ENCODE measurements at places on chromosomes 3 and 15. TPM values are rescaled to one million over a fixed set of nuclear protein-coding genes. Genes with fewer than 3 reads are reported as not detected.

DNA sequence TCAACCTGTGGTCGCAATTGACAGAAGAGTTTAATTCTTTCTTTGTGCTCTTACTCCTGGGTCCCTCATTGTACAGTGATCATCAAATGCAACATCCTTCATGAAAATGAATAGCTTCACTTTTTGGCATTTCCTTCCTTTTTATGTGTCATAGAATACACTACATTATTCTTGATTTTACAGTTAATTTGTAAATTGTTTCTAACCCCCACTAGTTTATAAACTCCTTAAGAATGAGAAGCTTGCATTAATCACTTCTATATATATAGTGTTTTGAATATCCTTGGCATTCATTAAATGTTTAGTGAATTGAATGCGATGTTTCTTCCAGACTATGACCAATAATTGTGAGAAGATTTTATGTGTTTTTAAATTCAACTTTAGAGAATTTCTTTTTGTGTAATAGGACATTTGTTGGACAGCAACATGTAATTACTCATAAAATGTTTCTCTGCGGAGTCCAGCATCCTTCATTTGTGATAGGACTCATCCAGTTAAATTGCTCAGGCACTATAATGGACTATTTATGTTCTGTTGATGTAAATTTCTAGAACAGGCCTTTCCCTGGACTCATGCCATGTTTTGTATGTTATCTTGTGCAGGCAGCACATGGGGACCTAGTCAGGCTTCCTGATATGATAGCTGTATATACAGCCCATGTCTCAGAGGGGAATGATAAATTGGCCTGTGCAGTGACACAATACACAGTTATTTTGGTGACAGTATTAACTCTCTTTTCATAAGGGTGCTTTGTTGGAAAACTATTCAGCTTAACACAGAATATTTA, 51.3 kb downstream of the MBNL1 start:
- DNase-seq: peak; percentile 66

GRCh38 chr3:139198186-139198585, 145.6 kb upstream of the MRPS22 start:
- DNase-seq: no peak

DNA sequence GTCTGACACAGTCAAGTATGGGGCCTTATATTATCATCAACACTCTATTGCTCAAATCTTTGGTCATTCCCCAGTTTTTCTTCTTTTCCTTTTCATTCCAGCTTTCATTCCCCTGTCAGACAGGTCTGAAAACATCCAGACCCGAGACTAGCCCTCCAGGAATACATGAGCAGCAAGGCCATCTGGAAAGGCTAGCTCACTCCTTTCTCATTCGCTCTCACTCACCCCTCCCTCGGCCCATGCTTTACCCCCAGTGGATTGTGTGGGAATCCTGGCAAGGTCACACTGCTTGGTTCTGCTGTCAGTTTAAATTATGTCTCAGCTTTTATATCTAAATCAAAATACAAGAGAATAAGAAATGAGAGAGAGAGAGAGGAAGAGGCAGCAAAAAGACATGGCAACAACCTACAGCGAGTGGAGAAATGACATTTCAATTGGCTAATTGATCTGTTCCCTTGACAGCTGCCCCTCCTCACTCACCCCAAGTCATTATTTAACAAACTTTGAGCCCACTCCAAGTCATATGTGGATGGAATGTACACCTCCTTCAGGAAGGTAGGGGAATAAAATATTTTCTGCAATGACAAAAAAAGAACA, 962.2 kb downstream of the TUSC7 start:
- DNase-seq: no peak

DNA sequence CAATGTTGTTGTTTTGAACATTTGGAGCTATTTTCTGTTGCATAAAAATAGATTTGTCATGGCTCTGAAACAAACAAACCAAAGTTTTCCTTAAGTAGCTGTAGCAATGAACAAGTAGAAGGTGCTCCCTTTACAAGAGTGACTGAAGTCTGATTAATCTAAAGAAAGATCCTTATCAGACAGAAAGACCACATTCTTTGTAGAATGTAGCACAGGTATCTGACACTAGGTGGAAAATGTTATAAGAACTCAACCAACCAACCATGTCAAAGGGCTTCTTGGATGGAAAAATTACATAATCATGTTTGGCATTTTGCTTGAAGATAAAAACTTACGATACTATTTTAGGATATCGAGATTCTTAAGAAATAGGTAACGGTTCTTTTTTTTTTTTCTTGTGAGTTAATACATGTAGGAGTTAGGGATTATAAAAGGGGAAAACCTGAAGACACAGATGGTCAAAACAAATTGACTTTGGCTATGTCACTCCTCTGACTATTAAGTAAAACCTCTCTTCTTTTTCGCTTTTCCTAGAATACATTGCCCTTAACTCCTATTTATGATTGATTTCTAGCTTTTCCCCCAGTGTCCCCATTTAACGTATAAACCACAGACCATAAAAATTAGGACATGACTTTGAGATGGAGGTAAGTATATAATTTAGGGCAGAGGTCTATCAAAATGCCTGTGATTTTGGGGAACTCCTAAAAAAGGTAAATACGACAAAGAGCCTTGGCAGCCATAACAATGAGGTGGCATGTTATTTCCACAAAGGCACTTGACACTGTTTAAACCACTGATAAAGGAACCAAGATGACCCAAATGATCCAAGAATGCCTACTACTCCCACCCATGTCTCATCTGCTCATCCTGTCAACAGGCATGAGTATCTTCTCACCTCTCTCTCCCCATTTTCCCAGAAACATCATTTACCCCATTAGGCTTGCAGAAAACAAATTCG, 72.0 kb downstream of the CCR4 start:
- DNase-seq: no peak

- no peak for DNase-seq
These were observed 248.5 kb upstream of the TGFBR2 start for GRCh38 chr3:30357897-30358296.

DNA sequence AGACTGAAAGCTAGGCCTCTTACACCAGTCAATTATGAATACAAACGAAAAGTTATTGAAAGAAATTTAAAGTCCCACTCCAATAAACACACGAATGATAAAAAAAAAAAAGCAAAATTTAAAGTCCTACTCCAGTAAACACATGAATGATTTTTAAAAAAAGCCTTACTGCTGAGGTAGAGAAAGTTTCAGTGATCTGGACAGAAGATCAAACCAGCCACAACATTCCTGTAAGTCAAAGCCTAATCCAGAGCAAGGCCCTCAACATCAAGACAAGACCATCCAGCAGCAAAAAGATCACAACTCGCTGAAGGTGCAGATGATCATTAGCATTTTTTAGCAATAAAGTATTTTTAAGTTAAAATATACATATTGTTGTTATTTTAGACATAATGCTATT, 95.6 kb upstream of the LIPC start:
- DNase-seq: no peak

DNA sequence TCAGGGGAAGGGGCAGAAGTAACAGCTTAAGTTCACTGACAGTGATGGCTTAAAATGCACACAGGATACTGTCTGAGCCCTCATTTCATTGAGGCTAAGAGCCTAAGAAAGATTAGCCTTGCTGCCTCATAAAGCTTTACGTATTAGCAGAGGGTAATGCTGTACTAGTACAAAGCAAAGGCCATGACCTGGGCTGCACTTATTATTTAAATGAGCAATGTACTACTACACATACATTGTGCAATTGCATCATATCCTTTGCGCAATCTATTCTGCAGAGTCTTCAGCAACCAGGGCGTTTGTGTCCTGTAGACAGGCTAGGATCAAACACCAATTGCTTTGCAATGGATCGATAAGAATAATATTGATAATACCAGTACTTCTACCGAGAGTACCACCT, 221.8 kb downstream of the TPRG1 start:
- no peak for DNase-seq

DNA sequence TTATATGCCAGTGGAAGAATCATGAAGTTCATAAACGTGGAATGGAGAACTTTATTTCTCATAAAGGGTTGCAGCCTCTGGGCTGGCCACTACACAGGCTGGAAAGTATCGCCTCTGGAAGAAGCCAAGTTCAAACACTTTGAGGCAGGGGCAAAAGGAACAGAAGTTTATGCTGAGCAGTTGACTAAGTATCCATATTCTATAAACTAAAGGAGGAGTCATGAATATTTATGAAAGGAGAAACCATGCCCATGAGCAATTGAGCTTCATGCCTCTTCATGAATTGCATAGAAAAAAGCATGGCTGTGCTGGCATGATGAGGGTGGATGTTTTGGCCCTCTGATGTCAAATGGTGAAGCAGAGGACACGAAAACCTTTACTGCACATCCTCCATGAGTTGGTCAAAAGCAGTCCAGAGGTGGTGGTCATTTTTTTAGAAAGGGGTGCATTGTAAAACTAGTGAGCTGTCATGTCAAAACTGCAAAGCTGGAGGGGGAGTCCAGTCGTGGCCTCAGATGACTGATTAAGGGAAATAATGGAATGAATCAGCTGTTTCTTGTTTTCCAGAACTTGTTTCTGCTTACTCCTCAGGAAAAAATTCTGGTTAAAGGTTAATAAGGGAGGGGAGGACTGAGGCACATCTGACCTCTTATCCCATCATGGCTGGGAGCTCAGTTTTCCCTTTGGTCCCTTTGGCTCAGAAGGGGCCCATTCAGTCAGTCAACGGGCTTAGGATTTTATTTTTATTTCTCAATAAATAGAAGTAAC, 276.7 kb downstream of the CHL1 start:
- no peak for DNase-seq

GRCh38 chr3:129181819-129182218, 1.9 kb downstream of the CNBP start:
- DNase-seq: no peak

DNA sequence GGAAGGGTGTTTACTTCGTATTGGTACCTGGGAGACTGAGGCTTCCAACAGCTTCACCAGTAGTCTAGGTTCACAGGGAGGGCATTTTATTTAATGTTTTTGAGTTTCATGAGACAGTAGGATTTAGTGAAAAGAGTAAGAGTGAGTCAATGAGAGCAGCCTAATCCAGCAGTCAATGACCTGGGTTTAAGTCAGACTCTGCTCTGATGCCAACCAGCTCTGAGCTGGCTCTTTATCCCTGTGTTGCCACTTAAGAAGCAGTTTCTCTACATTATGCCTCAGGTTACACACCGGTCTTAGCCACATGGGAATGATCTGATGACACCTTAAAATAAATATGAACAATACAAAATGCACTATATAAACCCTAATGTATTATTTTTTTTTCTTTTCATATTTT, 59.4 kb upstream of the KCNMB2 start:
- no peak for DNase-seq

- no peak for DNase-seq
These were observed 709.4 kb upstream of the NR2F2 start for GRCh38 chr15:95620934-95621579.

DNA sequence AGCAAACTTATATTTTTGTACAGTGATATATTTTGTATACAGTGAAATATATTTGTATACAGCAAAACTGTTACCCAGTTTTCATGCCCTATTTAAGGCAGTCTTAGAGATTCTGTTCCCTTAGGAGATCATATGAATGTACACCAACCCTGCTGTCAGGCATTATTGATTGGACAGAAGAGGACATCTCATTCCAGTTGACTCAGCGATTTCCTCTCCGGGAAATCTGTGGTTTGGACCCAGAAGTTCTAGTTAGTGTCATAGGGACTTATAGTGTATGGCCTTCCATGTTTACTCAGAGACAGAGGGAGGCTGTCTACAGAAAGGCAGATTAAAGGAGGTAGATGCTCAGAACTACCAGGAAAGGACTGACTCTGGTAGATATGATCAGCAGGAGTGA, 318.8 kb upstream of the KCNMB2 start:
- DNase-seq: no peak

GRCh38 chr3:73046195-73046594, 15.3 kb upstream of the EBLN2 start:
- no peak for DNase-seq

GRCh38 chr3:170942011-170942410, 33.6 kb upstream of the EIF5A2 start:
- no peak for DNase-seq

- no peak for DNase-seq
These were observed 80.9 kb downstream of the PDE8A start for GRCh38 chr15:85062560-85062959.

GRCh38 chr15:51260202-51260601, 78.2 kb downstream of the CYP19A1 start:
- DNase-seq: no peak

- no peak for DNase-seq
These were observed 1028.7 kb downstream of the NTRK3 start for GRCh38 chr15:87227846-87228245.

DNA sequence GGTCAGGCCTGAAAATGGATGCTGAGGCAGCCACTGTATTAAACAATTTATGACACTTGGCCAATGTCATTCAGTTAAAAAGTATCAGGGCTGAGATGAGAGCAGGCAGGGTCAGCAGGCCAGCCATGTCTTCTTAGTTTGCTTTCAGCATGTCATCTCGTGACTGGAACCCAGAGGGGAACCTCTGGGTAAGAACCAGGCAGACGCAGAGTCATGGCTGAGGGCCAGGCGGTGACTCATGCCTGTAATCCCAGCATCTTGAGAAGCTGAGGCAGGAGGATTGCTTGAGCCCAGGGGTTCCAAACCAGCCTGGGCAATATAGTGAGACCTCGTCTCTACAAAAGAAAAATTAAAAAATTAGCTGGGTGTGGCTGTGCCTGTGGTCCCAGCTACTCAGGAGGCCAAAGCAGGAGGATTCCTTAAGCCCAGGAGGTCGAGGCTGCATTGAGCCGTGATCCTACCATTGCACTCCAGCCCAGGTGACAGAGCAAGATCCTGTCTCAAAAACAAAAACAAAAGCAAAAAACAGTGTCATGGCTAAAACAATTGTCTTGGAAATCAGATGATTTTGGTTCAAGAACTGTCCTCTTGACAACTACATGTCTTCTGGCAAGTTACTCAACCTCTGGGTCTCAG, 11.7 kb downstream of the BCL2L10 start:
- peak; percentile 65 for DNase-seq

DNA sequence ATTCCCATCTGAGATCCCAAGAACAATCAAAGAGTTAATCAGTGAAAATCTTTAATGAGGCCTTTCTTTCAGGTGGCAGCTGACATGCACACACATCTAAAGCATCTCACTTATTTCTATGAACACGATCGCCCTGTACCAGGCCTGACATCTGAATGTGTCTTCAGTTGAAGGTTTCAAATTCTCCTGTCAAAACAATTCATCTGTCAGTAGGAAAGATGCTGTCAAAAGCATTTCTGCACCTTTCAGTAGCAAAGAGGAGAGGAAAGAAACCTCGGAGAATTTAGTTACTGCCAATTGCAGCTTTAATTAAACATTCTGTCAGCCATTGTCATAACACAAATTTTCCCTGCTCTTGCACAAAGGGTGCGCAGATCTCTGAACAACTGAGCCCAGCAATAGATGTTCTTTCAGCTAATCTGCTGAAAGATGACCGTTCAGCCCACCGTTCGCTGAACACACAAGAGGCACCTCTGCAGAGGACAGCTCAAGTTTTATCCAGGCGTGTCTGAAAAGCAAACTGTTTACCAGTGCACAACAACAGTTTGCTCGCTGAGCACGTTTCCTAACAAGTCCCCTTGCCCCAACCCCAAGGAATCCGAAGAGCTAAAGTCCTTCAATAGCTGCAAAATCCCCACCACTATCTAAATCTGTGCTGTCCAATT, 34.1 kb downstream of the LRIG1 start:
- DNase-seq: no peak

GRCh38 chr3:38084334-38085310, 45.6 kb downstream of the DLEC1 start:
- peak; percentile 32 for DNase-seq

Gene PTH1R
- total RNA-seq: 20.7 TPM

Gene TMEM266
- 0.13 TPM for total RNA-seq

Gene UBE3A
- total RNA-seq: 109 TPM

Gene TGM4
- not detected for total RNA-seq

Gene WDR93
- 0.04 TPM for total RNA-seq

Gene LRRC31
- not detected for total RNA-seq

Gene MST1R
- total RNA-seq: 1.2 TPM

Gene TGM5
- total RNA-seq: 0.13 TPM

Gene EFHB
- 0.89 TPM for total RNA-seq
